ENCODE measurements at places on chromosomes 12 and 14. TPM values are rescaled to one million over a fixed set of nuclear protein-coding genes. Genes with fewer than 3 reads are reported as not detected.

- H3K4me3 ChIP-seq, result no peak overlapping the region
- no peak for DNase-seq
- H3K4me1 ChIP-seq, result peaks cover 4% of the 10 kb centered on the region
- no peak overlapping the region for H3K27ac ChIP-seq
- H3K27me3 ChIP-seq, result no peaks in the 10 kb centered on the region
Measured at GRCh38 chr12:80086025-80086424, 13.3 kb upstream of the OTOGL start.

DNA sequence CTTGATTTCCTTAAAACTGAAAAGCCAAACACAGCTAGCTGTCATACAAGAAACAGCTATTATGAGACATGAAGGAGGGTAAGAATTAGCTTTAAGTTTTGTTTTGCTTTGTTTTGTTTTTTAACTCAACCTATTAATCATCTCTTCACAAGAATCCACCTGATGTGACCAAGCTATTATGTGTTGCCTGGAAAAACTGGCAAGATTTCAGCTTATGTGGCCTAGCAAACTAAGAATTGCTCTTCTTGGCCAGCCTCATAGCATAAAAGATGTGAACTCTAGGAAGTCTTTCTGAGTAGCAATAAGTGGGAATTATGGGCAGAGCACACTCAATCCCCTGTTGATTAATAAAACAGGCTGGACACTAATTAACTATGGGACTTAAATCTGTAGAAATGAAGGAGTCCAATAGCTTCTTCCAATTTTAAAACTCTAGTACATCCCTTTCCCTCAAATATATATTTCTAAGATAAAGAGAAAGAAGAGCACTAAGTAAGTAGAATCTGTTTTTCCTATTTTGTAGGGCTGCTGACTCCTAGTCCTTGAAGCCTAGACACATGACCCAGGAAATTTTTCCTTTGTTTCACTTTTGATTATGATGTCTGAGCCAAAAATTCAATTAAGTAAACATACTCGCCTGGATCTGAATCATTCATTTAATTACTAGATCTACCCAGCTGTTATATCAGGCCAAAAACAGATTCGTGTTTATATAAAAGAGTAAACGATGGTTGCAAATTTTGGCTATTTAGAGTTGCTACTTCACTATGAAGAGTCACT, 75.7 kb downstream of the GTF2A1 start:
- no peaks in the 10 kb centered on the region for H3K27me3 ChIP-seq
- H3K27ac ChIP-seq, result no peak overlapping the region
- no peak overlapping the region for H3K4me3 ChIP-seq
- no peaks in the 10 kb centered on the region for H3K36me3 ChIP-seq
- no peak for DNase-seq

DNA sequence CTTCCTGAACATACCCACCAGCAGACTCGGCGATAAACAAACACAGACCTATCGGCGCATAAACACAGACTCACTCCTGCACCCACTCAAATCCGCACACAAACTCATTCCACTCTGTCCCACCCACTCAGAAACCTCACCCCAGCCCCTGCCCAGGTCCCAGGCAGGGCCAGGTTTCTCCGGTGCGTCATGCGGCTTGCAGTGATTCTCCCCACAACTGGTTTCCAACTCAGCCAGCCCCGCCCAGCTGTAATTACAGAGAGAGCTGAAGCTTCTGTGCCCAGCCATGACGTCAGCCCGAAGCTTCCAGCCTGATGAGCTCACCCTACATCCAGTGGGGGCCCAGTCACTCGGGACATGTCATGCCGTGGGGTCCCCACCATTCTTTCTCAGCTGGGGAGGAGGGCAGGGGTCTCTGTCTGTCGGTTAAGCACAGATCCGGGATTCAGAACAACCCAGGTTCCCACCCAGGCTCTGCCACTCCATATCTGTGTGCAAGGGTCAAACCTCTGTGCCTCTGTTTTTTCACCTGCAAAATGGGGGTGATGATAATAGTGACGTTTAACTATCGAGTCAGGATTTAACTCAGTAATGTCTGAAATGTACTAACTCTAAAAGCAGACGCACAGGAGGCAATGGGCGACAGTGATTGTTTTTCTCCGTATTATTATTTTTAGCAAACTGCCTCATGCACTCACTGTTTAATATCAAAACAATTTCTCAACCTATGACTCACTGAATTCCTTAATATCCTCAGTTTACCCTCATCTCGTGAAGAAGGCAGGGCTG, 2.3 kb upstream of the HSPB8 start:
- no peak overlapping the region for H3K4me3 ChIP-seq
- H3K27me3 ChIP-seq, result peaks cover 5% of the 10 kb centered on the region
- H3K4me1 ChIP-seq, result no peaks in the 10 kb centered on the region
- H3K27ac ChIP-seq, result no peak overlapping the region
- DNase-seq, result peak; percentile 67

DNA sequence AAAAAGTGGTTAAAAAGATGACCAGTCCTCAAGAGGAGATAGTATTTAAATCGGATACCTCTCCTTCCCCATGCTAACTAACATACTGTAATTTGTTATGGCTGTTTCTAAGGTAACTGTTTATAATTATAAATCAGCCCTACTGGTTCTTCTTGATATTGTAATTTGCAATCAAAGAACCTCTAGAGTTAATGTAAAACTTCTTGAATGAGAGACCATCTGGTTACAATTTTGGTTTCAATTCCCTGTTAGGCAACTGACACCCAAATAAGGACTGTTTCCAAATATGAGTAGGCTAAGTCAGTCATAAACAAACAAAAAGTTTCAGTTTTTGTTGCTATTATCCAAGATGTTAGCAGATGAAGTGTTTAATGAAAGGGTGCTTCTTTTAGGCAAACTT, 120.2 kb upstream of the DNM1L start:
- no peaks in the 10 kb centered on the region for H3K36me3 ChIP-seq
- no peak overlapping the region for H3K27ac ChIP-seq
- DNase-seq, result no peak
- peaks cover 15% of the 10 kb centered on the region for H3K4me1 ChIP-seq

DNA sequence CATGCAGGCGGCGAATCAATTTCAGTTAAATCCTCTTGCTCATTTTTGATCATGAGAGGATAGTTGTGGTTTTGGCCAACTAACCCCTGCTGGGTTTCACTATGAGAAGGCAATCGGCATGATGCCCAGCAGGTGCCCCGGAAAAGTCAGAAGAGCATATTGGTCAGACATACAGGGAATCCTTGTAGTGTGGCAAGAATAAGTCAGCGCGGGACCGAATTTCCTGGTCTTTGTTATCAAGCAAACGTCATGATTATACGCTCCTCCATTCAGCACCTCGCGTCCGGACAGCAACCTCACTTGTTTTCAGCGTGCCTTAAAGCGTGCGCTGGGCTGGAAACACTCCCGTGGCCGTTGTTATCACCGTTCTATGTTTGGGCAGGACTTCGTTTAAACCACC, 1.8 kb downstream of the TBC1D30 start:
- peak; percentile 52 for DNase-seq
- H3K4me1 ChIP-seq, result no peaks in the 10 kb centered on the region
- H3K4me3 ChIP-seq, result no peak overlapping the region
- no peaks in the 10 kb centered on the region for H3K36me3 ChIP-seq
- no peak overlapping the region for H3K27ac ChIP-seq

DNA sequence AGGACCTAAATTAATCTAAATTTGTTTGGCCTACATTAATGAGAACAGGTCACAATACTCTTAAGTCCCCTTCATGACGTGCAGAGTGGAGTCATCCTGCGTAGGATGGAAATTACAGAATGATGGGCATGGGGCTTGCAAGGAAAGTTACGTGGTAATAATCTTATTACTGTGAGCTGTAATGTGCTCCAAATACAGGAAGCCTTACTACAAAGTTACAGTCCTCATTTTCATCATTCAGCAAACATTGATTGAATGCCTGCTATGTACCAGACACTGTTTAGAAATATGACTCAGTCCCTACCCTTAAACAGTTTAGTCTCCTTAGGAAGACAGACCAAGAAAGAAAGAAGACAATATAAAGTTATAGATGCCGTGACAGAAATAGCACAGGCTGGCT, 9.4 kb downstream of the HIGD1C start:
- no peaks in the 10 kb centered on the region for H3K27me3 ChIP-seq
- no peak for DNase-seq
- no peak overlapping the region for H3K4me3 ChIP-seq
- no peaks in the 10 kb centered on the region for H3K36me3 ChIP-seq
- no peak overlapping the region for H3K27ac ChIP-seq

Gene MSI1
- 6.0 TPM for total RNA-seq

Gene OR6C2
- total RNA-seq, result not detected
